ENCODE measurements at places on chromosomes 1 and 21. TPM values are rescaled to one million over a fixed set of nuclear protein-coding genes. Genes with fewer than 3 reads are reported as not detected.

Gene PRUNE1
- 22.3 TPM for total RNA-seq

Gene TMPRSS15
- not detected for total RNA-seq

Gene PKP1
- total RNA-seq = 0.09 TPM

GRCh38 chr1:32289256-32289655 lies 2.6 kb upstream of the HDAC1 start:
- H3K27ac ChIP-seq = no peak overlapping the region
- peaks cover 3% of the 10 kb centered on the region for H3K36me3 ChIP-seq
- H3K4me1 ChIP-seq = no peaks in the 10 kb centered on the region
- no peak overlapping the region for H3K4me3 ChIP-seq
- no peaks in the 10 kb centered on the region for H3K27me3 ChIP-seq
- no peak for DNase-seq

- H3K36me3 ChIP-seq = no peaks in the 10 kb centered on the region
- H3K4me1 ChIP-seq = peaks cover 3% of the 10 kb centered on the region
- no peaks in the 10 kb centered on the region for H3K27me3 ChIP-seq
Observed at GRCh38 chr21:45224189-45224938, 63.3 kb downstream of the POFUT2 start.

DNA sequence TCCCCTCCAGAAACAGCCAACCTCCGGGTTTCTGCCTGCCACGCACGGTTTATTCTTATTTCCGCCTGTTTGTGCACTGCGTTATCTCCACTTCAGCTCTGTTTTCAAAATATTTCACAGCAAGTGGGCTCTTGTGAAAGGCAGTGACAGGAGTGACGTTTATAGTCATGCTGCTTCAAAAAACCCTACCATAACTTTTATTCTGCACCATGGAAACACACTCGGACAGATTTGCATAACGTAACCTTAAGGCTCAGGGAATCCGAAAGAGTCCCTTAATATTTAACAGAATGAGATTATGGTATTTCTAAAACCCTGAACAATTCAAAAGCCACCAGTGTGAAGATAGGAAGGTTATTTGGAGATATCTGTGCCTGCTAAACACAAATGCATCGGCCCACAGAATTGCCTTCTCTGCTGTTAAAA lies 782 bp upstream of the SDE2 start:
- H3K27me3 ChIP-seq = no peaks in the 10 kb centered on the region
- no peak for DNase-seq
- peaks cover 9% of the 10 kb centered on the region for H3K4me1 ChIP-seq
- peak overlapping the region; percentile 100 for H3K4me3 ChIP-seq
